NCI-H1436 treated with DMSO at 0.1 percent for 48 hours (cell line): ENCODE measurements at places on chromosomes 11 and 22.
A peak's percentile ranks its signal among the peaks of the same experiment; 100 is the strongest.

GRCh38 chr22:38132794-38133193, 22.3 kb upstream of the BAIAP2L2 start:
- no peak for DNase-seq

DNA sequence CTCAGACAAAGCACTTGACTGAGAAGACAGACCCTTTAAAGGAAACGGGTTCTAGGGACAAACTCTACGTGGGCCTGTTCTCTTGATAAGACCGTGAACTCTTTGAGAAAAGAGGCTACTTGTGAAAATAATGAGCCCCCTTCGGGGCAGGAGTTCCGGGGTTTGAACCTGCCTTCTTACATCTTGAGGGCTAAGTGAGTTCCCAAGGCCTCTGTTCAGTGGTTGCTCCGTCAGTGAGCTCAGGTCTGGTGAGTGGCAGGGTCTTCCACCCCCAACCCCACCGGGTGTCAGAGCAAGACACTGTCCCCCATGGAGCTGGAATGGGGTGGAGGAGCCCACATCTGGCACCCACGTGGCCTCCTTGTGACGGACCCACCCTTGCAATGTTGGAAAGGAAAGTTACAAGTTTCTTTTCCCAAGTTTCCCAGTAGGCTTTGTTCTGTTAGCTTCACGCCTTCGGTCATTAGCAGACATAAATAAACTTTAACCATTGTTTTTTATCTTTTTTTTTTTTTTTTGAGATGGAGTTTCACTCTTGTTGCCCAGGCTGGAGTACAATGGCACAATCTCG, 6.3 kb upstream of the SAMM50 start:
- no peak for DNase-seq

DNA sequence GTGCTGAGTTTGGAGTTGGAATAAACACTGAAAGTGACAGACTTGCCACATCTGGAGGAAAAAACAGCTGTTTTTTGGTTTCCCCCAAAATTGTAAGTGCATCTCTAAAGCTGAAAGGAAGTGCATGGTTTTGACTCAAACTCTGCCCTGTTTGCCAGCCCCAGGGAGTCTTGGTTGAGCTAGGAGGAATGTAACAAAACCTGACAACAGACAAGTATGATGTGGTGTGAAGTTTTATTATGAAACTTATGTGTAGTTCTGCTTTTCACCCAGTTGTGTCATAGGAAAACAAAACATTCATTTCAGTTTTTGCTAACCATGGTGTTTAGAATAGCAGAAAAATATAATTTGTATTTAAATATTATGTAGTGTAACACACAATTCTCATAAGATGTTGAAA, 31.7 kb upstream of the PDE3B start:
- DNase-seq: no peak

DNA sequence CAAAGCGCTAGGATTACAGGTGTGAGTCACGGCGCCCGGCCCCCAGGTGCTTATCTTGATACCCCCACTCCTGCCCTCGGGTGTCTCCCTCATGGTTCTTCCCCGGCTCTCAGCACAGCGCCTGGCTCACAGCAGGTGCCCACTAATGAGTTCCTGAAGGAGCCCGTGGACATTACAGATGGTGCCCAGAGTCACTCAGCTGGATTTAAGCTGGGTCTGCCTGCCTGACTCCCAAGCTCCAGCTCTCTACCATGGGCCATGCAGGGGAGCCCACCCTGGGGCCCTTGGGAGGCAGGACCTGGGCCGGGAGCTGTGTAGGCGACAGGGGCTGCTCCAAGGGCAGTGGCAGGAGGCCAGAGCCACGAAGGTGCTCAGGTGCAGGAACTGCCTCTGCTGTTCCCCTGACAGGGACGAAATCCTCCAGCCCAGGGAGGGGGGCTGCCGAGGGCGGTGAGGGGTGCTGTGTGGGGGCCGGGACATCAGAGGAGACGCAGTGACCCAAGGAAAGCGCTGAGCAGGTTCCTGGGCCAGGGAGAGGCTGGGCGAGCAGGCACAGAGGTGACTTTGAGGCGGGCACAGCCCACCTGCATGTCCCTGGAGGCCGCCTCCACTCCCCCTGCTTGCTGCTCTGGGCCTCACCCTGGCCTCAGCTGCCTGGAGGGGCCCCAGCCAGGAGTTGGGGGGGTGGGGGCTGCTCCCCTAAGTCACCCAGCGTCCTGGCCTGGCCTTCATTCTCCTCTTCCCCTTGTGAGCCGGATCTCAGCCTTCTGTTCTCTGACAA, 14.6 kb upstream of the FLRT1 start:
- DNase-seq: no peak

DNA sequence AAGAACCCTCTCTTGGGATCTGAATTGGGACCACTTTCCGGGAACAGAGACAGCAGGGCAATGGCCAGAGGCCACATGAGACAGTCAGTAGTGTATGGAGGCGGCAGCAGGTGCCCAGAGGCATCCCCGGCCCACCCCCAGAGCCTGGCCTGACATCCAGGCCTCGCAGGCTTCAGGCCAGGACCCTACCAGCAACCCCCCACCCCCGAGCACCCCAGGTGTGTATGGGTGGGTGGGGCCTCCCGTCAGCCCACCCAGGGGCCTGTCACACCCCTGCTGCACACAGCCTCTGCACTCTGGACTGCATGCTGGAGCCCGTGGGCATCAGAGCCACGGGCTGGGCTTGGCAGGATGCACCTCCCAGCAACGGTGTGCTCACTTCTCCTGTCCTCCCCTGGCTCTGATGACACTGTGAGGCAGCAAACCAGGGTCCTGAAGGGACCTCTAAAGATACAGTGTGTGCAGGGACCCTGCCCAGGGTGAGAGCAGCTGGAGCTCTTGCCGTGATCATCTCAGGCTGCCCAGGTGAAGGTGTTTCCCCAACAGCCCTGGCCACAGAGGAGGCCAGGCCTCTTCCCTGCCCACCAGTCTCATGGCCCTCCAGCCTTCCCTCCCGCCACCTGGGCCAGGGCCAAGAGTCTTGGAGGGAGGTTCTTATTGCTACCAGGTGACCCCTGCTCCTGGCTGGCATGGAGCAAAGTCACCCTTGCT, 88.8 kb upstream of the SEPTIN5 start:
- no peak for DNase-seq

GRCh38 chr22:23938328-23939016, 22.5 kb downstream of the GSTT2B start:
- no peak for DNase-seq

DNA sequence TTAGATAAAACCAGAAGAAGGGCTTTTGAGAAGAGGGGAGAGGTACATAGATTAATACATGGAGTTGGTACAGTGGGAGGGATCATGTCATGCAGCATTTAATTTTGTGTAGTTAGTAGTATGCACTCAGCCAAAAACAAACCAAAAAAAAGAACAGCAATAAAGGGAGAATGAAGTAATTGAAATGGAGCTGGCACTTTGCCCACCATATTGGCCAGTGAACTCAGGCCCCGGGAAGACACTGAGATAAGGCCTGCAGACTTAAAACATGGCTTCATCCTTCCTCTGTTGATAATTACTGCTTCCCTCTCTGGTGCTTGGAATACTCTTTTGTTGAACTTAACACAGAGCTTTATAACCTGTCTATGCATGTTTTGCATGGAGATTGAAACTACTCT, 3.1 kb downstream of the PANX1 start:
- DNase-seq: no peak

- DNase-seq: no peak
These were observed 76.5 kb upstream of the SYT13 start for GRCh38 chr11:45362636-45363035.

GRCh38 chr22:27482402-27482801, 319.2 kb downstream of the MN1 start:
- no peak for DNase-seq

DNA sequence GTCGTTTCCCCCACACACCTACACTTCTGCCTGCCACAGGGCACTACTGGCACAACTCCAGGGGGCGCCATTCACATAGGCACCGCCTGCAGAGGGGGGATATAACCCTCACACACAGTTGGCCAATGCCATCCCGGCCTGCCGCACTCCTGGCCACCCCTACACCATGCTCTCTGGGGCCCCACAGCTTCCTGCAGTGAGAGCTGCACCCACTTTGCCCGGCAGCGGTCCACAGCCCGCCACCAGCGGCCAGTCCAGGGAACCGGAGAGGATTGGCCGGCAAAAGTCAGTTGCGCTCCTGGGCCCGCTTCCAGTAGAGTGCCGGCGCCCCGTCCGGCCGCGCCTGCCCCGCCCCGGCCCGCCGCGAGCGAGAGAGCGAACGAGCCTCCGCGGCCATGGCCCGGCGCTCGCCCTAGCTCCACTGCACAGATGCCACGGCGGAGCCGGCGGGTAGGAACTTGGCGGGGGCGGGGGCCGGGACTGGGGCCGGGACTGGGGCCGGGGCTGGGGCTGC, 25.6 kb upstream of the SUSD2 start:
- DNase-seq: no peak

- DNase-seq: no peak
These were observed 16.3 kb upstream of the VSIG10L2 start for GRCh38 chr11:125929445-125930075.

DNA sequence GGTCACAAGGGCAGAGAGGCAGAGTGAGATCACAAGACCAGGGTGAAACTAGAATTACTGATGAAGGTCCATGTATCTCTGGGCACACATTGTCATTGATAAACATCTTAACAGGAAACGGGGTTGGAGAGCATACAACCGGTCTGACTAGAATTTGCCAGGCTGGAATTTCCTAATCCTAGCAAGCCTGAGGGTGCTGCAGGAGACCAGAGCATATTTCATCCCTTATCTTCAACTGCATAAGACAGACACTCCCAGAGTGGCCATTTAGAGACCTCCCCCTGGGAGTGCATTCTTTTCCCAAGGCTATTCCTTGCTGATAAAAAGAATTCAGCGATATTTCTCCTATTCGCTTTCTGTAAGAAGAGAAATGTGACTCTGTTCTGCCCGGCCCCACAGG, 84.6 kb upstream of the IZUMO1R start:
- DNase-seq: no peak

GRCh38 chr11:118792570-118793124, 1.7 kb upstream of the DDX6 start:
- peak; percentile 39 for DNase-seq

- DNase-seq: peak; percentile 79
These were observed 670.9 kb downstream of the BRD1 start for GRCh38 chr22:49156662-49157285.

DNA sequence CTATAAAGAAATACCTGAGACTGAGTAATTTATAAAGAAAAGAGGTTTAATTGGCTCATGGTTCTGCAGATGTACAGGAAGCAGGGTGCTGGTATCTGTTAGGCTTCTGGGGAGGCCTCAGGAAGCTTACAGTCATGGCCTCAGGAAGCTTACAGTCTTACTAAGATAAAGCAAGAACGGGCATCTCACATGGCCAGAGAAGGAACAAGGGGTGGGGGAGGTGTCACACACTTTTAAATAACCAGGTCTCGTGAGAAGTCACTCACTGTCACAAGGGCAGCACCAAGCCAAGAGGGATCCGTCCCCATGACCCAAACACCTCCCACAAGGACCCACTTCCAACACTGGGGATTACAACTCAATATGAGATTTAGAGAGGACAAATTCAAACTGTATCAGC, 192.8 kb upstream of the B3GAT1 start:
- no peak for DNase-seq

GRCh38 chr11:19276859-19277808, 36.4 kb upstream of the E2F8 start:
- DNase-seq: no peak

DNA sequence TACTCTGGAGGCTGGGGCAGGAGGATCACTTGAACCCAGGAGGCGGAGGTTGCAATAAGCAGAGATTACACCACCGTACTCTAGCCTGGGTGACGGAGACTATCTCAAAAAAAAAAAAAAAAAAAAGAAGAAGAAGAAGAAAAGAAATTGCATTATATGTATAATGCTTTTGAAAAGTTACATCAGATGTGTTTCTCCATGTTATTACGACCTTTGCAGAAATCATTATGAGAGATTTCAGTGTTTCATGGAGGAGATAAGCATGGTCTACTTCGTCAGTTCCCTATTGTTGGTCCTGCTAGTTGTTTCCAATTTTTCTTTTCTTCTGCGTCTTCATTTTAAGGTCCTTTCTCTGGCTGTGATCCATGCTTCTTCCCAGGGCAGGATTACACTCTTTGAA, 3.0 kb downstream of the MIAT start:
- DNase-seq: no peak

GRCh38 chr11:120236169-120237107, 3.5 kb upstream of the POU2F3 start:
- no peak for DNase-seq

DNA sequence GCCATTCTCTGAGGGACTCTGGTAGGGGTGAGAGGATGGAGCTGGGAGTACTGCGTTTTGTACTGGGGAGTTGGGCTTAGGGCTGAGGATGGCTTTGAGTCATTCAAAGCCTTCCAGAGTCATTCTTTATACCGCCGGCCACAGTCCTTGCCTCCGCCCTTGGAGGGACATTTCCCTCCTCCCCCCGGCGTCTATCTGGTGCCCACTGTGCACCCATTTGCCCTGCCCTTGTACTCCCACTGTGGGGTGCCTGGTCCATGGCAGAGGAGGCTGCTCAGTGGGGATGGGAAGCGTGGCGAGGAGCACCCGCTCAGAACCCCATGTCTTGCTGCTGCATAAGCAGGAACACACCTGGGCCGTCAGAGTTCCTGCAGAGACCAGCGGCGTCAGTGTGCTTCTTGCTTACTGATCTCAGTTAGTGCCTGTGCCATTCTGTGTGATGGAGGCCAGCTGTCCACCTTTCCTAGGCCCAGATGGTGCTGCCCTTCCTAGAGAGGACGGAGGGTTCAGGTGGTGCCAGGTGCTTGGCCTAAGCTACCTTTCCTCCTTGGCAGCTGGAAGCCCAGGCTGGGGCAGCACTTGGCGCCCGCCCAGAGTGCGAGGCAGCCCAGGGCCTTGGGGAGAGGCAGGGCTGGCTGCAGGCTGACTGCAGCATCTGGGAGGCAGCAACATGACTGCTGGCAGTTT, 23.3 kb upstream of the TMEM191C start:
- DNase-seq: no peak

- DNase-seq: no peak
These were observed 255.5 kb upstream of the SESN3 start for GRCh38 chr11:95486466-95486865.

DNA sequence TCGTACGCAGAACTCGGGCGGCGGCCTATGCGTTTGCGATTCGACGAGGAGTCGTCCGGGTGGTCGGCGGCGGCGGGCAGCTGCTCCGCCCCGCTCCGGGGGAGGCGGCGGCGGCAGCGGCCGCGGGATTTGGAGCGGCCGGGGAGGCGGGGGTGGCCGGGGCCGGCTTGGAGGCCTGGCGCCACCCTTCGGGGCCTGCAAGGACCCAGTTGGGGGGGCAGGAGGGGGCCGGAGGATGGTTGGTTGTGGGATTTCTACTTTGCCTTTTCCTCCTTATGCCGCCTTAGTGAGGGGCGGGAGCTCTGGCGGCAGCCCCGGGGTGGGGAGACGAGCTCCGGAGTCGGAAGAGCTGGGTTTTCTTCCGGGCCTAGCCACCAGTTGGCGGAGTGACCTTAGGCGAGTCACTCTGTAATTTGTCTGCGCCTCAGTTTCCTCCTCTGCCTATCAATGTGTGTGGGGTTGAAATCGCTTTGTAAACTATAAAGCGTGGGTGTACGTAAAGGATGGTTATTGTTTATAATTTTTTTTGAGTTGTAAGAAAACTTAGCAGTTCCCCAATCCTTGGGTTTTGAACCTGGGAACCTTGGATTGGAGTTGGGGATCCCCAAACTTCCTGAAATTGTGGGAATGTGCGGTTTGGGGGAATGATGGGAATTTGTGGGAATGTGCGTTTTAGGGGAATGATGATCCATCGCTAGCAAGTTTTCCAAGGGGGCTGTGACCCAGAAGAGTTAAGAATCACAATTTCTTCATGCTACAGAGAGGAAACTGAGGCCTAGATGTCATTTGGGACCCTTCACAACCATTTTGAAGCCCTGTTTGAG, 679 bp downstream of the TUG1 start:
- DNase-seq: no peak

- DNase-seq: no peak
These were observed 377.6 kb downstream of the CADM1 start for GRCh38 chr11:115126515-115127208.

- DNase-seq: no peak
These were observed 29.7 kb upstream of the EMSY start for GRCh38 chr11:76415073-76415472.
